ENCODE measurements at places on chromosomes 5 and 9.

DNA sequence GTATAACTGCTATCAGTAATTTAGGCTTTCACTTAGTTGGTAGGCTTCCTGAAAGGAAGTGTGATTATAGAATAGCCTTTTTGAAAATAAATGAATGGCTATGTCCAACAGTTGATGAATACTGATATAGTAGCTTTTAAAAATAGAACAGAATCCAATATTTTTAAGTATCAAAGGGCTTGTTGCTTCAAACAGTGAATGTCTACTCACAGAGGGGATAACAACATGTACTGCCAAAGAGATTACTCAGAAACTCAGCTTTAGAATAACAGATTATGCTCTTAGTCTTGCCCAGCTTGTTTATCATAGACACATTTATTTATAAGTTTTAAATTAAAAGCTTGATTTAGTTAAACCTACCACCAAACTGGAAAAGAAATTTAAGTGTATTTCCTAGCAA, 132.6 kb downstream of the XRCC4 start:
- no peak for DNase-seq

DNA sequence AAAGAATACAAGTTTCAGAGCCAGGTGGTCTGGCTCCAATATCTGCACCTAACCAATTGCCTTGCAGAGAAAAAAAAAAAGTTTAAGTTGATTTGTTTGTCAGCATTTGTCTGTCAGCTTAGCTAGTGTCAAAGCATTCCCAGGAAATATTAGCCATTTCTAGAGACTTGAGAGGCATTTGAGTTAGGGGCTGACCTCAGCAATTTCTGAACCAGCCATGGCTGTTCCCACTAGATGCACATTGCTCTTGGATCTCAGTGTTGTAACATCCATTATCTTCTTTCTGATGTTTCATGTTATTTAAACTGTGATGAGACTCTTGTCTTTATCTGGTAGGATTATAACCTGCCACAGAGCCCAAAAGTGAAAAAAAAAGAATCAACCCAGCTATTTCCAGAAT, 102.3 kb downstream of the NDUFAF2 start:
- DNase-seq: no peak

- no peak for DNase-seq
These were observed 7.7 kb downstream of the CCNI2 start for GRCh38 chr5:132754947-132755346.

- DNase-seq: no peak
These were observed 92.7 kb downstream of the PCSK1 start for GRCh38 chr5:96340357-96340756.

GRCh38 chr5:143914756-143915155, 102.8 kb downstream of the HMHB1 start:
- no peak for DNase-seq

DNA sequence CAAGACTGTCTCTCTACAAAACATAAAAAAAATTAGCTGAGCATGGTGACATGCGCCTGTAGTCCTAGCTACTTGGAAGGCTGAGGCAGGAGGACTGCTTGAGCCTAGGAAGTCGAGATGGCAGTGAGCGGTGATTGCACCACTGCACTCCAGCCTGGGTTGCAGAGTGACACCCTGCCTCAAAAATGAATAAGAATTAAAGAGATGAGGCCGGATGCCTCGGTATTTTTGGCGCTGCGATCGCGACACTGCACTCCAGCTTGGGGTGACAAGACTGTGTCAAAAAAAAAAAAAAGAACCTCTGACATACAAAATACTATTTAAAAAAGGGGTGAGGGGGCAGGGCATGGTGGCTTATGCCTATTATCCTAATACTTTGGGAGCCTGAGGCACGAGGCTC, 7.3 kb downstream of the GPBP1 start:
- no peak for DNase-seq

DNA sequence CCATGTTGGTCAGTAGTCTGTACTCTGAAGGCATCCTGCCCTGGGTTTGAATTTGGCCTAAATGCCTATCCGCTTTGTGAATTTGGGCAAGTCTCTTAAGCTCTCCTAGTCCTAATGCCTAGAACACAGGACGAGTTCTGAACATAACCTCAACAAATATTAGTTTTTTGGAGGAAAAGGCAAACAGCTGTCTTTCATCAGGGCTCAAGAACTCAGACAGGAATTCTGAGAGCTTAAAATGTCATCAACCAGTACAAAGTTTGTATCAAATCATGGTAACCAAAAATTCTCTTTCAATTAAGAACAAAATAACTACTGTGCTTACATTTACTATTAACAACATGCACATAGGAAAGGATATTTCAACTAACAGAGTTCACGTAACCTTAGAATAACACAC, 182.5 kb upstream of the PPP1R2B start:
- DNase-seq: no peak

- DNase-seq: no peak
These were observed 75.4 kb downstream of the STK32A start for GRCh38 chr5:147310059-147310704.

DNA sequence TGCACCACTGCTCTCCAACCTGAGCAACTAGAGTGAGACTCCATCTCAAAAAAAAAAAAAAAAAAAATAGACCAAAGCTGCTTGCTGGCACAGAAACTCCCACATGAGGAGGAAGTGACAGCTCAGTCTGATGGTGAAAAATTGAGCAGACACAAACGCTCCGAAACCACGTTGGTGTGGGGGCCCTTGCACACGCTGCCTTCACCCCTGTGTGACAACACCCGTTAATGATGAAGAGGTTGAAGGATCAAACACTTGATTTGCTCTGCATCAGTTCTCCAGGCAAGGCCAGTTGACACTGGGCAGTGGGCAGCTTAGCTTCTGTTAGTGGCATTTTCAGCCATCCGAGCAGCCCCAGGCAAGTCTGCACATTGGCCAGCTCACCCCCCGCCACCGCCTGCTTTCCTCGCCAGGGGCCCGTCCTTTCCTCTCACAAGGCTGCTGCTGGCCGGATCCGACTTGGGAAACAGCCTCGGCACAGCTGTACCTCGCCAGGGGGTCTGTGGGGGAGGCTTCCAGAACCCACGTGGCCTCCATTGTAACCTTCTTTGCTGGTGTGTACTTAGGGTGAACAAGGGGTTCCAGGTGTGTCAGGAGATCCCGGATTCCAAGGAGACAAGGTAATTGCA, 79.8 kb downstream of the COL27A1 start:
- DNase-seq: no peak

DNA sequence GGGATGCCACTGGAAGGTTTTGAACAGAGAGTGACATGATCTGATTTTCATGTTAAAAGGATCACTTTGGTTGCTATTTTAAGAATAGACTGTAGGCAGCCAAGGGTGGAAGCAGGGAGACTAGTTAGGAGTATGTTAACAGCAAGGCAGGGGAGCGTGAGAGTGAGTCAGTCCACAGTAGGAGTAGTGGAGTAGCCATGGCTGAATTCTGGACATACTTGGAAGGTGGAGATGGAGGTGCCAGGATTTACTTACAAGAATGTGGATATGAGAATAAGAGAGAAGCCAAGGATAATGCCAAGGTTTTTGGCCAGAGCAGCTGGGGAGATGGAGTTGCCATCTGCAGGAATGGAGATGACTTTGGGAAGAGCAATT, 118.8 kb downstream of the GALNT10 start:
- DNase-seq: no peak

GRCh38 chr9:2560180-2560579, 61.4 kb upstream of the VLDLR start:
- DNase-seq: no peak

- no peak for DNase-seq
These were observed 6.5 kb upstream of the FBXO10 start for GRCh38 chr9:37582548-37583157.

- DNase-seq: peak; percentile 50
These were observed 9.6 kb downstream of the PCYOX1L start for GRCh38 chr5:149367249-149367971.

- DNase-seq: no peak
These were observed 29.2 kb downstream of the RFK start for GRCh38 chr9:76365028-76365427.

- DNase-seq: no peak
These were observed 82.4 kb upstream of the ADRA1B start for GRCh38 chr5:159833846-159834245.

DNA sequence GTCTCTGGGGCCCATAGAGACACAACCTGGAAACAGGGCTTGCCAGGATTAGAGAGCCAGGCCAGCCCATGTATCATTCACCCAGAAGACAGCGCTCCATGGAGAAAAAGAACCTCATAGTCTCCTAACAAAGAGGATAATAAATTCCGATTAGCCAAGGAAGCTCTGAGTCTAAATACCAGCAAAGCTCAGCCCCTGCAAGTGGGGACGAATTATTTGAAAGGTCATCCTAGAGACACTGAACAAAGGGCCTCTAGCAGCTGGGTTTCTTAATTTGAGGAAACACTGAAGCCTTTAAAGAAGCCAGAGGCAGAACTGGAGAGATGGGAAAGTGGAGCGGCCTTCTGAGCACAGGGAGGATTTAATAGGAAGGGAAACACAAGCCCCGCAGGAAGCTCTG, 287.1 kb upstream of the ZNF462 start:
- DNase-seq: no peak

GRCh38 chr9:97299809-97300414, 7.5 kb upstream of the CCDC180 start:
- no peak for DNase-seq

GRCh38 chr5:139795074-139796001, at the start of gene PSD2:
PSD2 (plus strand) TSS chr5:139795808; CDS start chr5:139809441, 13,633 bp downstream.
- peak; percentile 18 for DNase-seq

DNA sequence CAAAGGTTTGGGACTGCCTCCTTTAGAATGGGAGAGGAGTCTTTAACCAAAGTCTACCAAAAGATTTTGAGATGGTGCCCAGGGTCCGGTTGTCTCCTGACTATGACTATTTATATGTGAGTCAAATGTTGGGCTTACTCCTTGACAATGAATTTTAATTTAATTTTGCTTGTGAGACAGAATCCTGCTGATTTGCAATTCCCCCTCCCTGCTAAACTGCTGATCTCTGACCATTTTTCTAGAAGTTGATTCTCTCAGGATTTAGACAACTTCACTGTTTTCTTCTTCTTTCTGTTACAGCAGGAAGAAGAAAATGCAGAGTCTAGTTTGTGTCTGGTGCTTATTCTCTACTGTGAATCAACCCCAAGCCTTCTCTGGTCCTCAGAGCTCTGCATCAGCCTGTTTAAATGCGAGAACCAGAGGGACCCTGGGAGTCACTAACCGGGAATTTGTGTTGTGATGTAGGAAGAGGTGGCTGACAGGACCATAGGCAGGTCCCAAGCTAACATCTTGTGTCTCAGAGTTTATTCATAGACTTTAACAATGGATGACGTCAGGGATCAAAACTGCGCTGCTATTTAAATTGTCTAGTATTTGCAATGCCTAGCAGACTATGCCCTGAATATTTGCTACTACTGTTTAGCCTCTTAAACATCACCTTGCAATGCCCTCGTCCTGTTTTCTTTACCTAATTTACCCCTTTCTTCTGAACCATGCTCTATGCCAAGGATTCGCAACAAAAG, 124.0 kb upstream of the TAF11L2 start:
- no peak for DNase-seq

DNA sequence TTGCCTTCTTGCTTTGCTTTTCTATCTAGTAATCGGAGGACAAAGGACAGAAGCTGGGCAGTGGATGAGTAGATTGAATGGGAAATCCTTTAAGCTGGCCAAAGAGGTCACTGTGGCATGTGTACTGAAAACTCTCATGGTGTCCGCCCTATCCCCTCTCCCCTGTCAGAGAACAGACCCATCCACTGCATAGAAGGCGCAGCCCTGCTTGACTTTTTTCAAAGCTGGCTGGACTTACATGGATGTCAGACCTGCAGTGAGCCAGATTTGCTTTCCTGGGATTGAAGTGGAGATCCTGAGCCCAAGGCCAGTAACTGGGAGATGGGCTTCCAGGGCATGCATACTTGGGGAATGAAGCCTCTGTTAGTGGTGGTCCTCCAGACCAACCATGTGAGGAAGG, 329.5 kb downstream of the TRPM3 start:
- no peak for DNase-seq

- DNase-seq: no peak
These were observed 89.7 kb upstream of the ZNF366 start for GRCh38 chr5:72596956-72597355.

DNA sequence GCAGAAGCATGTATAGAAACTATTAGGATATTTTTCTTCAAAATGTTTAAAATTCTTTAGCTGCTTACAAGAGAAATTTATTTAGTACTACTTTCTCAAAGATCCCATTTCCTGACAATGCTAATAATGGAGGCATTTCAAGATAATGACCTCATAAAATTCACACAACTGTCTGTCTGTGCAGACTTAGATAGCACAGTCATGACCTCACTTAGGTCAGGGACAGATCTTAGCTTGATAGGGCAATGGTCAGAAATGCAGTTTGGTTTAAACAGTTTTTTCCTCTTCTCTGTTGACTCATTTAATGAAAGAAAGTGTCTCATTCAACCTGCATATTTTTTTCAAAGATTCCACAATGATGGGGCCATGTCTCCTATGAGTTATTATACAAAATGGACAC, 128.4 kb downstream of the GRIA1 start:
- DNase-seq: no peak

GRCh38 chr5:56100439-56101176, 105.8 kb upstream of the IL6ST start:
- DNase-seq: no peak

GRCh38 chr5:14721990-14722656, 57.6 kb downstream of the OTULIN start:
- DNase-seq: no peak

GRCh38 chr9:3916984-3917383, 382.9 kb downstream of the GLIS3 start:
- no peak for DNase-seq

DNA sequence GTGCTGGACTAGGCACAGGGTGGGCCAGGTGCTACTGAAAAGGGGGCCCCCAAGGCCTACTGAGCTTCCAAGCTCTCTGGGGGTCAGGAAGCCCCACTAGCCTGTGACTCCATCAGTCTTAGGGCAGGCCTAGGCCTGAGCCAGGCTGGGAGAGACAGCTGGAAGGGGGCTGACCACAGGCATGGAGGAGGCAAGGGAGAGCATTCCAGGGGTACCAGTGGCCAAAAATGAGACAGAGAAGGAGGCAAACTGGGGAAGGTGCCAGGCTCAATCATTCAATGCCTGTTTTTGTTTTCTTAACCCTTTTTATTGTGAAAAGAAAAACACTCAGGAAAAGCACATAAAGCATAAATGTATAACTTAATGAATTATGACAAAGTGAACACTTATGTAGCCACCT, 26.2 kb upstream of the TCF7 start:
- DNase-seq: no peak

- no peak for DNase-seq
These were observed 109.0 kb downstream of the VAV2 start for GRCh38 chr9:133882849-133883755.

DNA sequence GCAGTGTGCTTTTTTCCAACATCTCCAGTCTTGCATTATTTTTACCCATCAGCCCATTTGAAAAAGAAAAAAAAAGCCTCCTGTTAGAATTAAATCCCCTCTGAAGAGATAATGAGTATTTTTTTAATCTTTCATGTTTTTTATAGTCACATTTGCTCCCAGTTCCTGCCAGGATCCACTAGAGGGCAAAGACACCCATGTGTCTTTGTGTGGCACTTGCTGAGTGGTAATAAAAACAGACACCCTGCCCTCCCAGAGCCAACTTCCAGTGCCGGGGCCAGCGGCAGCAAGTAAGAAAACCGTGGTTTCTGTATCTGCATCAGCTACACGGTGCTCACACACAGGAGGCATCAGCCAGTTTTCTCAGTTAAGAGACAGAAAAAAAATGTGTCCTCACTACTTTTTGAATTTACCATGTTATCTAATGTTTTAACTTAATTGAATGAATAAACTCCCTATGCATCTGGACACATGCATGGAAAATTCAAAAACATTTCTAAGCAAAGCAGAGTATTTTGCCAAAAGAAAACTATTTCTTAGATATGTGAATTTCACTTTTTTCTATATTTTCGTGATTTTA, 70.2 kb upstream of the PLEKHG4B start:
- DNase-seq: no peak
